ENCODE measurements at places on chromosomes 5 and 9.

DNA sequence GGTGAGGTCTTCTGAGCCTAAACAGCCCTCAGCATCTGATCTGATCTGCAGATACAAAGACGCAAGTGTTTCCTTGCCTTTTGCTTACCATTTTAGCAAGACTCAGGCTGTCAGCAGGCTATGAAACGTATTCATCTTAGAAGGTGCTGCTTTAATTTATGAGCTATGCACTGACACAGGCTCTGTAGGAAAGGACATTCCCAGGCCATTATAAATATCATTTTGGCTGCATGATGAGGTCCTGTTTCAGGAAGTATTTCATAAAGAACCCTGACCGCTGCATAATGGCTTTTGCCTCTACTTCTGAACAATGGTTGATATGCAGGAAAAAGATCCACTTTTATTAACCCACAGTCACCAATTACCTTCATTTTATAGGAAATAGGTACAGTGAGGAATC is 98.4 kb upstream of the CAST start:
- no peak for DNase-seq

GRCh38 chr9:136858844-136859757 is 7.0 kb downstream of the MAMDC4 start:
- peak; percentile 3 for DNase-seq

- no peak for DNase-seq
Observed at GRCh38 chr9:70160686-70161600, 97.8 kb upstream of the SMC5 start.

- no peak for DNase-seq
Observed at GRCh38 chr5:10933121-10933520, 172.1 kb upstream of the DAP start.

GRCh38 chr5:44001675-44002380 is 387.4 kb downstream of the FGF10 start:
- no peak for DNase-seq

GRCh38 chr9:68640421-68641089 is 64.5 kb upstream of the PIP5K1B start:
- no peak for DNase-seq

GRCh38 chr9:90974016-90974415 is 172.4 kb downstream of the SYK start:
- no peak for DNase-seq

- DNase-seq = no peak
Observed at GRCh38 chr9:96062854-96063253, 187.4 kb downstream of the ERCC6L2 start.

GRCh38 chr5:2602451-2603271 is 148.8 kb downstream of the IRX2 start:
- no peak for DNase-seq

- DNase-seq = no peak
Observed at GRCh38 chr5:134370311-134370870, 978 bp upstream of the UBE2B start.

DNA sequence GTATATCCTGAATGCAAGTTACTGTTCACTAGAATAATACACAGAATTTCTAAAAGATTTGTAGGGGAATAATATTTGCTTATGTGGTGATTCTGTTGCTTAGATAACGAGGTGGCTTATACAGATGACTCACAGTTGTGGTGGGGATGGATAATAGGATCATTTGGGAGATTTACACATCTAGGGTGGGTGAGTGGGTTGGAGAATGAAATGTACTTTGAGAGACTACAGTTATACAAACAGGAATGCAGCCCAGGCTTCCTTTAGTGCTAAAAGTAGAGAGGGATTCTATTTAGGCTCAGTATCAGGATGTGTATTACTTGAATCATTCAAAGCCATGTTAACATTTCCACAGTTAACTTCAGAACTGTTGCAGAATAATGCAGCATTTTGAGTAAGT is 1.8 kb downstream of the CTXN3 start:
- DNase-seq = no peak

DNA sequence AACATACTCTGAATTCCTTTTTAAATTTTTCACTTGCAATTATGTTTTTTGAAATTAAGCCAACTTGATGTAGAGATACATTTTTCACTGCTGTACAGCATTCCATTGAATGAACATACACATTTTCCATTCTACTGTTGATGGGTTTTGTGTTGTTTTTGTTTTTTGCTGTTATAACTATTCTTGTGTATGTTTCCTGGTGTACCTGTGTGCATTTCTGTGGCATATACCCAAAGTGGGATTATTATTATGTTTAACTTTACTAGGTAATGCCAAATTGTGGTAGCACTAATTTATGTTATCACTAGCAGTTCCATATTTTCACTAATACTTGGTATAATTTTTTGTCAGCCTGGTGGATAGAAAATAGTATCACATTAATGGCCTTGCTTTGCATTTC is 2.7 kb downstream of the RFESD start:
- DNase-seq = no peak

GRCh38 chr9:82532504-82533180 is 530.3 kb downstream of the RASEF start:
- no peak for DNase-seq

GRCh38 chr5:16574789-16575721 is 41.7 kb downstream of the RETREG1 start:
- DNase-seq = no peak

- no peak for DNase-seq
Observed at GRCh38 chr5:95042037-95042436, 242.9 kb downstream of the MCTP1 start.

- no peak for DNase-seq
Observed at GRCh38 chr9:9846557-9846956, 766.2 kb downstream of the PTPRD start.

GRCh38 chr5:31232273-31232888 is 38.9 kb downstream of the CDH6 start:
- no peak for DNase-seq

- DNase-seq = no peak
Observed at GRCh38 chr9:98109052-98109451, 10.0 kb downstream of the TRIM14 start.

DNA sequence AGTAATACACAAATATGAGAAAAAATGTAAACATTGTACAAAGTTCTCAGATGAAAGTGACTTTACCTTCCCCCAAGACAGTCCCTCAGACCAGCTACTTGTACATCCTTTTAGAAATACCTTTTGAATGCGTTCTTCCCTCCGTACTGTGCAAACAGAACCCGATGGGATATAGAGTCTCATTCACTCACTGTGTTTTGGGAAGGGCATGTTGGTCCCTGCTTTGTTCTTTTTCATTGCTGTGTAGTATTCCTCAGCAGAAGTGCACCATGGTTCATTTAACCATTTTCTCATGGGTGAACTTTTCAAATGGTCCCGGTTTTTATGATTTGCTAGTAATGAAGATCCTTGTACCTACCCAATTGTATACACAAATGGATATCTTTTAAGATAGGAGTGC is 94.4 kb downstream of the ANKRD33B start:
- no peak for DNase-seq

DNA sequence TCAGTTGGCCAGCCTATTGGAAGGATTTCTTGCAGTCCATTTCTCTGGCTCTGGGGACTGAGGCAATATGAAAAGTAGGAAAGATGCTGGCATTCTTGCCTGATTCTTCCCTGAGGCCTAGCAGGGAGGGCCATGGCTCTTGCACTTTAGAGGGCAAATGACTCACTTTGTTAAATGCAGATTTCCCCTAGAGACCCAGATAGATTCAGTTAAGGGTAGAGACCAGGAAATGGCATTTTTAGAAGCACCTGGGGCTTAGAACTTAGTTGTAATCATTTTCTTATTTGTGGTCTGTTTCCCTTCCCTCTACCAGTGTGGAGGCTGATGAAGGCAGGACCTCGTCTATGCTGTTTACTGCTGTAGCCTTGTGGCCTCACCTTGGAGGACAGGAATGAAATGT is 112.8 kb upstream of the NR3C1 start:
- no peak for DNase-seq

DNA sequence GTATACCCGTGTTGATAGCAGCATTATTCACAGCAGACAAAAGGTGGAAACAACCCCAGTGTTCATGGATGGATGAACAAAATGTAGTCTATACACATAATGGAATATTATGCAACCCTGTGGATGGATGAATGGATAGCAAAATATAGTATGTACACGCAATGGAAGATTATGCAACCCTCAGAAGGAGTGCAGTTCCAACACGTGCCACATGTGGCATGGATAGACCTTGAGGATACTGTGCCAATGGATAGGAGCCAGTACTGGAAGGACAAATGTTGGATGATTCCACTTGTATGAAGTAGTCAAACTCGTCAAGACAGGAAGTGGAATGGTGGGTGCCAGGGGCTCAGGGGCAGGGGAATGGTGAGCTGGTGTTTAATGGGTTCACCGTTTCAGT is 44.9 kb downstream of the PLEKHG4B start:
- DNase-seq = no peak

- no peak for DNase-seq
Observed at GRCh38 chr5:91074615-91075014, 308.5 kb downstream of the ARRDC3 start.

- no peak for DNase-seq
Observed at GRCh38 chr9:72675586-72675985, 154.2 kb downstream of the TMC1 start.

GRCh38 chr9:8733131-8733954 is 933.8 kb upstream of the DMAC1 start:
- DNase-seq = no peak

- no peak for DNase-seq
Observed at GRCh38 chr5:181127456-181127855, 3.5 kb downstream of the OR2V1 start.

- DNase-seq = no peak
Observed at GRCh38 chr5:31350395-31350794, 156.9 kb downstream of the CDH6 start.

GRCh38 chr5:79201206-79201605 is 34.7 kb upstream of the JMY start:
- DNase-seq = no peak

DNA sequence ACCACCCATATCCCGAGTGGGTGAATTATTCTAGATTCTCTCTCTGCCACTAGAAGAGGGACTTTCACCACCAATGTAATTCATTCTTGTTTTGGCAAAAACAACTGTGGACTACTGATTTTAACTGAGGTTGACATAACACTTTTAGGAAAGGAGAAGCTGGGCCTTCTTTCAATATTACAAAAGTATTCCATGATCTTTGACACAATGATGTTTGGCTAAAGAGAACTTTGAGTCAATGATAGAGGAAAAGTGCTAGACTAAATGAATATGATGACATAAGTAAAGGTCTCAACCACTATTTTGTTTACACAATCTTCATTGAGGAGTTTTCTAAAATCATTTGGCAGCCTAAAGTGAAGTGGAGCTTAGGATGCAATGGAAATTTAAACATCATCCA is 336.9 kb upstream of the PDE4D start:
- DNase-seq = no peak

DNA sequence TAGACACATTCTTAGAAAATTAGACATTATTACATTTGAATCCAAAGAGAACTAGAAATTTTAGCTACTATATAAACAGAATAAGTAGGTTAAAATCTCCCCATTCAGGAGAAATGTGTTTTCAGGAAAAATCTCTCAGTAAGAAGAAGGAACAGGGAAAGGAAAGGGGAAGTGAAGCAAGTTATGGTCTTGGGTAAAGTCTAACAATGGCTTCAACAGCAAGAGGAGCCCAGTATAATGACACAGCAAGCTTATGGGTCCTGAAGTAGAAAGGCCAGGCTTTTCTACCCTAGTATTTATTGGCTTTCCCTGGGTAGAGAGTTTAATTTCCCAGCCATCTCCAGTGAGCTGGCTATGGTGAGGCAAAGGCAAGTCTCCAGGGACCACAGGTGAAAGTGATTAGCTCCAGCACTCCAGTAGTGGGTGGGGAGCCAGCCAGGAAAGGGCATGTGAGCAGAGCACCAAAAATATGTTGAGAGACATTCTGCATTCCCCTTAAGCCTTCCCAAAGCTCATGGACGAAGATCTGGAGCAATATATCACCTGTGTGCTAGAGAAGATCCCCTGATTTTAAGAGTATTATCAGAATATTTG is 981.7 kb downstream of the NR2F1-AS1 start:
- no peak for DNase-seq

DNA sequence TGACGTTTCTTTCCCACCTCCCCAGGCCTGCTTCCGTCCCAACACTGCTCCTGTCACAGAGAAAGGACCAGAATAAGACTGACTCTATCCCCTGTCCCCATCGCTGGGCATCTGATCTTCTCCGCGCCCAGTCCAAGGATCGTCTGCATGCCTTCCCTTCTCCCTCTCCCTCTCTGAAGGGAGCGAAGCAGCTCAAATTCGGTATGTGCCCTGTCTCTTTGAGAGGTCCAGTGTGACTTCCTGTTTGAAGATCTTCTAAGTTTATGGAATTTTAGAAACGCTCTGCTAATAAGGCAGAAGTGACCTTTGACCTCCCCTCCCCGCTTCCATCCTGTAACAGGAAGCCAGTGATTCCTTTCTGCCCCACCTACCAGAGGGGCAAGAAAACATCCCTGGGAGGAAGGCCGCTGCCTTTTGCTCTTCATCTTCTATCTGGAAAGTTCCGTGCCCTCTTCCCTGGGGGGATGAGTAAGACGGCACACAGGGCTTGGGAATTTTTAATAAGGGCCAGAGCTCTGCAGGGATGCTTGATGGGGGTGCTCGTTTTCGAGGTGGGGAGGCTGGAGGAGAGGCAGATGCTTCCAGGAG is 40.7 kb upstream of the RNU6ATAC start:
- DNase-seq = no peak

- DNase-seq = no peak
Observed at GRCh38 chr5:148864113-148864841, 37.9 kb downstream of the ADRB2 start.

DNA sequence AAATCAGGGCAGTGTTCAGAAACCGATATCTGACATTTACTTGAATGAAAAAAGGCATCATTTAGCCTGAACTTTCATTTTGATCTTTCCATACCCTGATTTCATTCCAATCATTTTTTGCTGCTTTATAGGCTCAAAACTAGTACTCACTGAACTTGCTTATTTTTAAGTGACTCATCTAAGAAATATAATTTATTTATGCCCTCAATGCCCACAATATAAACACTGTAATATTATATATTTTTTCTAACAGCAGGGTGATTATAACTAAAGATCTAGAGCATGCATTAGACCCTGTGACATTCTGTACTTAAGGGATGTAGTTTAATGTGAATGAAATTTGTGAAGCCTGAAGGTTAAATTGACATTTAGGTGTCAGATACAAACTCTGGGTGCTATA is 446.1 kb upstream of the CDH10 start:
- no peak for DNase-seq

GRCh38 chr5:167802755-167803431 is 488.6 kb upstream of the WWC1 start:
- no peak for DNase-seq

GRCh38 chr5:171251519-171251918 is 57.5 kb upstream of the TLX3 start:
- DNase-seq = no peak

GRCh38 chr5:56412601-56413379 is 179.7 kb upstream of the ANKRD55 start:
- DNase-seq = no peak

DNA sequence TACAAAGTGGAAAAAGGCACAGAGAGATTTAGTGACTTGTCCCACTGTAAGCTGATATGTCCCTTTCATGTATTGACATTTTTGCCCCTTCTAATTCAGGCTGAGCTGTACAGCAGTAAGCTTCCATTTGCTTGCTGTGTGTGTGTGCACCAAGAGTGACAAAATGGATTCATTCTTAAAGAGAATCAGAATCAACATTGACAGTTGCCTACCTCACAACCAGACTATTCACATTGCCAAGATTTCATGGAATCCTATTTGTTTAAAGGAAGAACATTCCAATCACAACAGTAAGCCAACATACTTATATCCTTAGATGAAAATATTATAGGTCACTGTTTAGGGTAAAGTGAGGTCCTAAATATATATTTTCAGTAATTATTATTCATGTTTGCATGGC is 102.6 kb downstream of the TMEM232 start:
- DNase-seq = no peak

- no peak for DNase-seq
Observed at GRCh38 chr9:68825762-68826472, 120.9 kb downstream of the PIP5K1B start.
